ENCODE measurements at places on chromosomes 13 and 19. TPM values are rescaled to one million over a fixed set of nuclear protein-coding genes. Genes with fewer than 3 reads are reported as not detected.

RFXANK gene
- total RNA-seq = 117 TPM

TNFRSF19 gene
- 0.34 TPM for total RNA-seq

ZSCAN4 gene
- total RNA-seq = not detected

UQCRFS1 gene
- total RNA-seq = 31.6 TPM

ZNF577 gene
- total RNA-seq = 7.5 TPM

LGALS13 gene
- total RNA-seq = not detected

LILRA1 gene
- not detected for total RNA-seq

DENND1C gene
- total RNA-seq = 94.3 TPM

LGALS7B gene
- total RNA-seq = not detected

LAIR1 gene
- 82.9 TPM for total RNA-seq

SPIB gene
- total RNA-seq = 0.68 TPM

DHDH gene
- total RNA-seq = 0.52 TPM

ALDH16A1 gene
- total RNA-seq = 47.5 TPM

DPF1 gene
- total RNA-seq = 1.2 TPM

CAPN12 gene
- 4.4 TPM for total RNA-seq

CGB7 gene
- total RNA-seq = not detected

DACH1 gene
- 0.05 TPM for total RNA-seq

LGALS7 gene
- total RNA-seq = not detected

DLEU7 gene
- not detected for total RNA-seq

FGF9 gene
- total RNA-seq = not detected

JAK3 gene
- 184 TPM for total RNA-seq

PROZ gene
- 0.20 TPM for total RNA-seq

CD37 gene
- total RNA-seq = 221 TPM

RHPN2 gene
- total RNA-seq = 0.66 TPM

Data from T-helper 2 cell treated with Interferon-gamma antibody and Interleukin-4, amounts not matched to agents 100 ng/mL and 5 ng/mL, for 36 hours (primary cell).